ENCODE measurements at places on chromosomes 6 and 20. TPM values are rescaled to one million over a fixed set of nuclear protein-coding genes. Genes with fewer than 3 reads are reported as not detected.

Gene BIRC7
- total RNA-seq = not detected

Gene GHRH
- not detected for total RNA-seq

- DNase-seq = no peak
These were observed 45.4 kb downstream of the RARS2 start for GRCh38 chr6:87544474-87544735.

DNA sequence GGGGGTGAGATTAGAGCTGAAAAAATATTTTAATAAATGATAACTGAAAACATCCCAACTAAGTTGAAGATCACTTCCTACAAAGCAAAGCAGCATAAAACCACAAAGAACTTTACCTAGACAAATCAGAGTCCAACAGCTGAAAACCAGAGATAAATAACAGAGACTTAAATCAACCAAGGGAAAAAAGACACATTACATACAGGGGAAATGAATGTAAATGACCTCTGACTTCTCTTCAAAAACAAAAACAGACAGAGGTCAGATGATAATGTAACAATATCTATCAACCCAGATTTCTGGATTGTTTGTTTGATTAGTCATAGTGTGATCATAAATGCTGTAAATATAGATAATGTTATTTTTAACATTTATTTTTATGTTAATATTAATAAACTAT is 782.8 kb downstream of the TFAP2A start:
- DNase-seq = no peak

DNA sequence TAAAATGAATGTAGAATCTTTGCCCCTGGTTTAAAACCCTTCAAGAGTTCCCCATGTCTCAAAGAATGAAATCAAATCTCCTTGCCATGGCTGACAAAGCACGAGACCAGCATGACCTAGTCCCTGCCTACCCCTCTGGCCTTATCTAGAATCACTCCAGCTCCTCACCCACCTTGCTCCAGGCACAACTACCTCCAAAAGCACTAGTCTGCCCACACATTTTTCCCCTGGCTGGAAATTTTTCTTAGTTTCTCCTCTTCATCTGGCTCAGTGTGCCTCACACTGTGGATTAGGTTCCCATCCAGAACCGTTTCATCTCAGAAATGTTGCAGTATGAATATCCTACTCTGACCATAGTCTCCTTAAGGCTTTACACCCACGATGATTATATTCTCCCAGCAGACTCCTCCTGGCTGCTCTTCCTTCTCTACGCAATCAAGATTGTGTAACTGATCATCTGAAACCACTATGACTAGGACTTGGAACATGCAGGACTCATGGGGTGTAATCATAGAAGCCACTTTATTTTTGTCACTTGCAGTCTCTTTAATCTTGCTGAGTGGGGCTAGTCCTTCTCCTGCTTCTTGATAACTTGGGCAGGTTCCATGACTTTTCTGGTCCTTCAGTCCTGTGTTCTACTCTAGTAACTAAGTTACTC is 7.8 kb upstream of the MRS2 start:
- DNase-seq = no peak
